ENCODE measurements at places on chromosomes 2 and 18.

DNA sequence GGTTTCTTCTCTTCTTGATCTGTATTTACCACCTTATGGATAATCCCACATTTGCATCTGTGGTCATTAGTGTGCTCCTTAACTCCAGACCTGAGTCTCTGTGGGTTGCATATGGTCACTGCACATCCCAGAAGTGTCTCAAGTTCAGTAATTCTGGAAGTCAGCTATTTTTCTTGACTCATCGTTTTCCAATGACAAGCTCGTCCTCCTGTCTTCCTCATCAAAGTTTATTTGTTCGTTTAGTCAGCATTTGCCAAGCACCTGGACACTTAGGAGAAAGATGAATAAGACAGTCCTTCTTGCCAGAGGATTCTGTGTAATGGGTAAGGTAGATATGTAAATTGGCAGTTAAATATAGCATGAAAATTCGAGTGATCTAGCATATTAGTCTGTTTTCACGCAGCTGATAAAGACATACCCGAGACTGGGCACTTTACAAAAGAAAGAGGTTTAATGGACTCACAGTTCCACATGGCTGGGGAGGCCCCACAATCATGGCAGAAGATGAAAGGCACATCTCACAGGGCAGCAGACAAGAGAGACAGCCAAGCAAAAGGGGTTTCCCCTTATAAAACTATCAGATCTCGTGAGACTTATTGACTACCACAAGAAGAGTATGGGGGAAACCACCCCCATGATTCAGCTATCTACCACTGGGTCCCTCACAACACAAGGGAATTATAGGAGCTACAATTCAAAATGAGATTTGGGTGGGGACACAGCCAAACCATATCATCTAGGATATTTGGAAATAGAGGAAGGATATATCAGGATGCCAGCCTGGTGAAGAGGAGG, 19.4 kb downstream of the FASTKD2 start:
- DNase-seq, result no peak

DNA sequence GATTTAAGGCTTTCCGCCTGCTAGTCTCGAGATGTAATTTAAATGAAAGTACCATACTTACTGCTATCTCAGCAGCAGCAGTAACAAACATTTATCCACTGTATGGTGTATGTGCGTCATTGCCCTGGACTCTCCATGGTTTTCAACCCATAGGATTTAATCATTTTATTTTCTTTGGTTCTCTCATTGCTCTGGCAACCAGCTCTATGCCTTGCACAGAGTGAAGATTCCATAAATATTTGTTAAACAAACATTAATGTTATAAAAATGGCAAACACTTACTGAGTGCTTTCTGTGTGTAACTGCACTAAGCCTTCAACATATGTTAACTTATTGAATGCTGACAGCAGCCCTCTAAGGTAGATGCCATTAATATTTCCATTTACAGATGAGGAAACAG, 1.3 kb upstream of the LMAN1 start:
- DNase-seq, result no peak

DNA sequence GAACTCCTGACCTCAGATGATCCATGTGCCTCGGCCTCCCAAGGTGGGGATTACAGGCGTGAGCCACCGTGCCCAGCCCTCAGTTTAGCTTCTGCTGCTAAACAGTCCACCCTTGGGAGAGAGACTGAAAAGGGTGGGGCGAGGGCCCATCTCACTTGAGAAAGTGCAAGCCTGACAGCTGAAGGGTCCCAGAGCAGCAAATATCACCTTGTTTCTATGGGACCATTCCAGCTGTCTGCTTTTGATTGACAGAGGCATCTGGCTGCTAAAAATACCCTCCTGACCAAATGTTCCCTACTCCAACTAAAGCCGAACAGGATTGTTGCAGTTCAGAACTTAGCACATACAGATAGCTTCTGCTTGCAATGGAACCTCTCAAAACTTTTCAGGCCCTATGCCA, 436 bp upstream of the SMYD1 start:
- no peak for DNase-seq

GRCh38 chr18:59189746-59190145, 30.2 kb upstream of the GRP start:
- no peak for DNase-seq

- DNase-seq, result no peak
Observed at GRCh38 chr2:69512446-69512845, 75.2 kb upstream of the NFU1 start.

GRCh38 chr2:39658371-39658770, 7.3 kb upstream of the TMEM178A start:
- DNase-seq, result no peak

- DNase-seq, result no peak
Observed at GRCh38 chr2:196970099-196970498, 43.6 kb upstream of the PGAP1 start.

- no peak for DNase-seq
Observed at GRCh38 chr2:168583064-168583709, 127.1 kb downstream of the CERS6 start.

DNA sequence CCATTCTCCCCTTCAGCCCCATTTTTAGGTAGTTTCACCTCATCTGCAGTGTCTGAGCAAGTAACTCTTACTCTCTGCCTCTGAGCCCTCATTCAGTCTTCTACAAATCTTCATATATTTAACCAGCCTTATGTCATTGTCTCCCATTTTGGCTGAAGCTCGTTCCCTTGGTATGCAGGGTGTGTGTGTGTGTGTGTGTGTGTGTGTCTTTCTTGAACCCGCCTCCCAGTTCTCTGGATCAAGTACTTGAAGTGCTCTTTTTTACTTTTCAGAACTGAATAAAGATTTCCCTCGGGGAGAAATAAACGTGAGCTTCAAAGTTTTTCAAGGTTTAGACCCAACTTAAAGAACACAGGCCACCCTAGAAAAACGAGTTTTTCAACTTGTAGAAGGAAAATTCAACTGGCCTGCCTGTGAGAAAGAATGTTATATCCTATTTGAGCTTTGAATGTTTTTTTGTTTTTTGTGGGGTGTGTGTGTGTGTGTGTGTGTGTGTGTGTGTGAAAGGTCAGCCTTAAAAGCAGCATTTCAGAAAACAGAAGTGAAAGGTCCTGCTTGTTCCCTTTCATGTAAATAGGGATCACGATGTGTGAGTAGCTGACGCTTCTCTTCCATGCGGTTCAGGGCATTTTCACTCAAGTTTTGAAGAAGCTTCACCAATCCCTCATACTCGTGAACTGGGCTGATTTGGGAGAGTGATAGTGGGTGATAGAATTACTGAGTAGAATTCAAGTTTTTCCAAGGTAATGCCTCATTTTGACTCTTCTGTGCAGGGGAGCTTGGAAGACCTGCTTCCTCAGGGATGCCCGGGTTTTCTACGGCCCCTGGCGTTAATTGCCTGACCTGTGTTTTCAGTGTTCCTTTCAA, 50.6 kb upstream of the EML6 start:
- no peak for DNase-seq

DNA sequence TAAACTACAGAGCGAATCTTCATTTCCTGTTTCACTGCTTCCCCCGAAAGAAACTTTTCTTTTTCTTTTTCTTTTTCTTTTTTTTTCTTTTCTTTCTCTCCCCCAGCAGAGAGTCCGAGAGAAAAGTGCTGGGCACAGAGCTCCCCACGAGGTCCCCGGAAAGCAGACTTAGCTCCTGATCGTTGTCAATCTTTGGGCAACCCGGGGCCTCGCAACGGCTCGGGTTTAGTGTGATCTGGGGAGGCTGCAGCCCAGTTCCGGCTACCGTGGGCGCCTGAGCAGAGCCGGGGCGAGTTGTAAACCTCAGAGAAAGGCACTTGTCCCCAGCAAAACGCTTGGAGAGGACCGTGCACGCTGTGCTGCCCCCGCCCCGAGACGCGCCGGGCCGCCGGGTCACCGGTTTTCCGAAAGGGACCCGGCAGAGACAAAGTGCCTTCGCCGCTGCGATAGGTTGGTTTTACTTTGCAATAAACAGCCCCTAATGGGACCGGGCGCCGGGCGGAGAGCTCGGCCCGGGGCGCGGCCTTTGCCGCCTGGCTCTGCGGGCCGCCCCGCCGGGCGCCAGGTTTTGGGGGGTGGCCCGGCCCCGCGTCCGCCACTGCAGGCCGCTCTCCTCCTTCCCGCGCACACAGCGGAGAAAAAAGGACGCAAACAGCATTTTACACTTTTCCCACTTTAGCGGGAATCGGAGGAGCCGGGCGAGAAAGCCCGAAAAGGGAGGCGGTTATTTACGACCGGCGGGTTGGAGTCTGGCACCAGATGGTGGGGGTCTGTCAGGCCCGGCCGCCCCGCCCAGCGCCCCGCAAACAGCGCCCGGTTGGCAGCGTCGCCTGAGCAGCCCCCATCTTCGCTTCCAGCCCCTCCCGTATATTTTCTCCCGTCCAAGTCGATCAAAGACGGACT, 136.0 kb downstream of the INSIG2 start:
- DNase-seq, result no peak

- no peak for DNase-seq
Observed at GRCh38 chr2:19670303-19670702, 231.5 kb downstream of the TTC32 start.

DNA sequence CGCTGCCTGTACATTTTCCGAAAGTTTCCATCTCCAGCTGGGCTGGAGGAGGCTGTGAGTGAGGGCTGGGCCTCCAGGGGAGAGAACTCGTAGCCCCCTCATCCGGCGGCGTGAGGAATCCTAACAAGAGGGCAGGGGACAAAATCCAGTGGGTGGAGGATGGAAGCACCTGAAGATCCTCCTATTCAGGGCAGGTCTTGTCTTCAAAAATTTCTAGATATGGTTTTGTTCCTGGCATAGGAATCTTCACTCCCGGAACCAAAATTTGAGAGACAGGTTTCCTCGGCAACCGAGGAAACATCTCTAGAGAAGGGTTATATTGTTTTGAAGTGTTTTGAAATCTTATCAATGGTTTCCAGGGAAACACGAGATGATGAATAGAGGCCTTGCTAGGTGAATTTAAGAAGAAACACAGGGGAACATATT, 136.7 kb downstream of the SH3BP4 start:
- DNase-seq, result no peak

DNA sequence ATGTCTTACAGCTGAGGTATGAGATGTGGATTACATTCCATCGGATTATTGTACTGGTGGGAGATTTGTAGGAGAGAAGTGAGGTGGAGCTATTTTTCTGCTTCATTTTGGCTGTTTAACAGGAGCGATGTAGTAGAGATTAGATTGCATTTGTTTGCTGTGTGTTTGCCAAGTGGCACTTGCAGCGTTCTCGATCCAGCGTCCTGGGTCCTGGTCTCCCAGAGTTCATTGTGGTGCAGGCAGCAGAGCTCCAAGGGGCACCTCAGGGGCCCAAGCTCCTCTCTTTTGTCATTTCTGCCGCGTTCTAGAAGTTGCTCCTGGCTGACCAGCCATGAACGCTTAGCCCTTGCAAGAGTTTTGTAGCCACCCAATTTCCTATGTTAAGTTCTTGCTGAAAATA, 210.1 kb upstream of the APCDD1 start:
- no peak for DNase-seq

- DNase-seq, result no peak
Observed at GRCh38 chr18:68779169-68779568, 18.7 kb upstream of the CCDC102B start.

- DNase-seq, result peak; percentile 82
Observed at GRCh38 chr2:230847883-230848388, 16.8 kb upstream of the ITM2C start.

GRCh38 chr2:3557639-3558204, 411 bp downstream of the RNASEH1 start:
- no peak for DNase-seq

DNA sequence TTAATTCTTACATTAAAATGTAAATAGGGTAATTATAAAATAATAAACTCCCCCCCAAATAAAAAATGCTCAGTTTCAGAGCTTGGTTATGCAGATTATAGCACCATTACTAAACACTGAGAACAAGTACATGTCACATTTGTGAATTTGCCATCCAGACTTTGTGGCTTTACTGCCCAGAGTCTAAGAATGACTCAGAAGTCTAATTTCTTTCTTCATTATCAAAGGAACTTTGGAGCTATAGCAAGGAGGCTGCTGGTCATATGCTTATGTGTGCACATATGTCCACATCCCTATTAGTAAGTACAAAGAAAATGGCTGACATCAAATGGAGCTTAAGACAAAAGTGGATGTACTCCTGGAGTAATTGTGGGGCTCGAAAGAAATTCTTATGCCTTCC, 248.5 kb upstream of the SESTD1 start:
- no peak for DNase-seq

DNA sequence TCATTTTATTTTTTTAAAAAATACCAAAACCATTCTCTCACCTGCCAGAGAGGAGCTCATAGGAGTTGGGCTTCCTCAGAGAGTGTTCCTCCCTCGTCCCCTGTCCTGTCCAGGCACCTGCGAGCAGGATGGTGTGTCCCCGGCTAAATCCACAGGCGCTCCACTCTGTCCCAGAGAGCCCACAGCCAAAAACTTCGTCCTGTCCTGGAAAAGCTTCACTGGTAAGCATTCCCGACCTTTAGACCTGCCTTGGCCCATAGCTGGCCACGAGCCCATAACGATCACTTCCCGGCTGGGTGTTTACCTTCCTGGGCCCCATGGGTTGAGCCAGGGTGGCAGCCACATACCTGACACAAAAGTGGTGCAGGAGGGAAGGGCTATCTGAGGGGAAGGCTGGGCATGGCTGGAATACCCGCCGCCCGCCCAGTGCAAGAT, at the start of gene NGEF:
Gene NGEF (minus strand): TSS at position 230 of the 435 bp plus-strand sequence. CDS start 38,366 bp downstream, outside the sequence.
- DNase-seq, result no peak

DNA sequence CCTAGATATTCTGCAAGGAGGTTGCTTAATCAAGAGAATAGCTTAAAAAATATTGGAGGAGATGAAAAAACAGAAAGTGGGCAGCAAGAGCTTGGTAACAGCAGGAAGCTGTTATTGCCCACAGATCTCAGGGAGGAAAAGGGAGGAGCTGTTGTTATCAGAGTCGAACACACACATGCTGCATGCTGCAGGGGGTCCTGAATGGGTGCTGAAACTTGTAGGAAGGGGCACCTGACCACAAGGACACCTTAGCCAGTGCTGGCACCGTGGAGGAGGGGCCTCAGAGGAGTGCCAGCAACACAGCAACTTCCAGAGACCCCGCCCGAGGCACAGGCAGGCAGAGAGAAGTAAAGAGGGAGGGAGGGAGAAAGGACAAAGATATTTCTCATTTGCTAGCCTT, 332.9 kb downstream of the SOCS6 start:
- DNase-seq, result no peak

GRCh38 chr2:29657674-29658073, 263.7 kb downstream of the ALK start:
- DNase-seq, result no peak

GRCh38 chr18:34592481-34592880, 117.6 kb upstream of the DTNA start:
- no peak for DNase-seq

GRCh38 chr2:98550165-98550564, 58.1 kb downstream of the COA5 start:
- no peak for DNase-seq

GRCh38 chr2:160893581-160893980, 266.6 kb upstream of the TANK start:
- DNase-seq, result no peak

- no peak for DNase-seq
Observed at GRCh38 chr18:26792661-26793060, 72.8 kb downstream of the AQP4 start.
